ENCODE measurements at places on chromosomes 11 and 22. TPM values are rescaled to one million over a fixed set of nuclear protein-coding genes. Genes with fewer than 3 reads are reported as not detected.

OR8D1 gene
- total RNA-seq = not detected

MMP13 gene
- 2.8 TPM for total RNA-seq

AGBL2 gene
- 1.3 TPM for total RNA-seq

OR52K1 gene
- total RNA-seq = not detected

FAM180B gene
- not detected for total RNA-seq

SLC22A25 gene
- not detected for total RNA-seq
